ENCODE measurements at places on chromosomes 11 and 22. TPM values are rescaled to one million over a fixed set of nuclear protein-coding genes. Genes with fewer than 3 reads are reported as not detected.

DNA sequence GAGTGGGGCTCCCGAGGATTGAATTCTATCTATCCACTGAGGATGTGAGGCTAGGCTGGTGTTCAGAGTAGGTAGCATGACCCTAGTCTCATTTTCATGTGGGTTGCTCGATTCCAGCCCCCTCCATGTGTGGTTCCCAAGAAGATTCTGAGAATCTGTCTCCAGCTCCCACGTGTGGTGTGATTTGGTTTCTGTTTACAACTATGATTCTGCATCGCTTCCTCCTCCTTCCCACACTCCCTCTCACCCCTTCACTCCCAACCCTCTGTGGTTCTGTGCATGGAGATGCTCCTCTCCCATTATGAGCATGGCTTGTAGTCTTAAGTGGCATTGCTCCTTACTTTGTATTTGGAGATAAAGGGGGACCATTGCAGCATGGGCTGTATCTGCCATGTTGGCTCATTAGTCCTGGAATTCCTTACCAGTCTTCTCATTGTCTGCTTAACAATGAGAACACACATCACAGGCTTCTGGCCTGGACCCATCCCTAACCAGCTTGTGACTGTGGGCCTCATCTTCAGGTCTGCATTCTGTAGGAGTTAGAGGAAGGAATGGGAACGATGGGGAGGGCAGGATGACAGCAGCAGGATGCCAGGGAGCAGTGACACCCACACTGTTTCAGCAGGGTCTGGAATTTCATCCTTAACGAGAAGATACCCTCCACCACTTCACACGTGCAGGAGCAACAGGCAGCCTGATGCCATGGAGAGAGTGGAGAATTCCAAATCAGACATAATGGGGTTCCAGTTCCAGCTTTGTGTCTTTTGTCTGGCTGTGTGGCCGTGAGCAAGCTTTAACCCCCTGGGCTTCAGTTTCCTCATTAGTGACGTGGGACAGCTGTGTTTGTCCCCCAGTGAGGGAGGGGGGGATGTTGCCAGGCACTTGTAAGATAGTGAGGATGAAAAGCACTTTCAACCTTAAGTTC is 86.0 kb downstream of the CCDC81 start:
- no peak for DNase-seq

- no peak for DNase-seq
Measured at GRCh38 chr11:61749591-61750217, 2.7 kb upstream of the MYRF start.

- peak; percentile 46 for DNase-seq
Measured at GRCh38 chr11:125429174-125429707, 66.8 kb downstream of the FEZ1 start.

Gene OR10A2
- total RNA-seq: not detected

Gene PGA3
- total RNA-seq: 4.3 TPM

Gene FOLR2
- not detected for total RNA-seq

Measured in fibroblast of lung (primary cell).